Stimulated activated CD4-positive, alpha-beta T cell treated with anti-CD3 and anti-CD28 coated beads, Interleukin-4, amount 100 ng/mL, for 1 hour (primary cell): ENCODE measurements at places on chromosomes 5 and 9.

GRCh38 chr5:170522211-170523141 lies 18.7 kb downstream of the KCNIP1 start:
- no peak for DNase-seq

GRCh38 chr9:18268381-18268780 lies 205.6 kb upstream of the ADAMTSL1 start:
- DNase-seq, result no peak

DNA sequence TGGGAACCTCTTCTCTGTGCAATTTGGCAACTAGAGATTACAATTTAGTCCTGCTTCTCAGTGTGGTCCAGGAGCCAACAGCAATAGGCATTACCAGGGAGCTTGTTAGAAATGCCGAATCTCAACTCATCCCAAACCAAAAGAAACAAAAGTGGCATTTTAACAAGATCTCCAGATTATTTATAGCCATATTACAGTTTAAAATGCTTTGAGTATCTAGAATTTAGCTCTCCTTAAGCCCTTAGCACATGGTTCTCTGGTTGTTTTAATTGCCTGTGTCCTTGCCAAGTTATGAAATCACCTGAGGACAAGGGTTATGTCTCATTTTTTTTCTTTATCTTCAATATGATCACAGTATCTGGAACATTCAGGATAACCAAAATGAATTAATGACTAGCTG lies 51.6 kb upstream of the TAS2R1 start:
- no peak for DNase-seq

DNA sequence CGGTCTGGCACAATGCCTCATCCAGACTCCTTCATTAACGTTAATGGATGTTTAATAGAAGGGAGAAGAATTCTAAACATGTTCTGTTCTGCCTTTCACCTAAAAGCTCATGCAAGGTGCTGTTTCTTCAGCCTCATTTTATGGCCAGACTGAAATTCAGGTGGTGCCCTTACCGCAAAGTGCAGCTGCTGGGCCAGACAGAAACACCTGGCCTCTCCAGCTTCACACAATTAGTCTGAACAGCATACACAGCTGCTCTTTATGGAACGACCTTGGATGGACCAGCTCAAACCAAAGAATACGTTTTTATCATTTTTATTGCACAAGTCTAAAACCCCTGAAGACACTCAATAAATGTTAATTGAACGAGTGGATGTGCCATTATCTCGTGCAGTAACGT lies 4.6 kb downstream of the SNCAIP start:
- no peak for DNase-seq

- no peak for DNase-seq
These were observed 128.0 kb downstream of the SPATA31D1 start for GRCh38 chr9:82116556-82116955.

GRCh38 chr9:108150736-108151586 lies 661.4 kb upstream of the KLF4 start:
- no peak for DNase-seq

- DNase-seq, result no peak
These were observed 56.7 kb downstream of the ARHGAP26 start for GRCh38 chr5:142826741-142827492.

DNA sequence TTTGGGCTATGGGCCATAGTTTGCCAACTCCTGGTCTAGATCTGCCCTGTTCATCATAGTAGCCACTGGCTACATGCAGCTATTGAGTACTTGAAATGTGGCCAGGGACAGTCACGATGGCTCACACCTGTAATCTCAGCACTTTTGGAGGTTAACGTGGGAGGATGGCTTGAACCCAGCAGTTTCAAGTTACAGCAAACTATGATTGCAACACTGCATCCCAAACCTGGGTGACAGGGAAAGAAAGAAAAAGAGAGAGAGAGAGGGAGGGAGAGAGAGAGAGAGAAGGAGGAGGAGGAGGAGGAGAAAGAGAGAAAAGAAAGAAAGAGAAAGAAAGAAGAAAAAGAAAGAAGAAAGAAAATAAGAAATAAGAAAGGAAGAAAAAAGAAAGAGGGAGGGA lies 5.1 kb upstream of the GMCL2 start:
- DNase-seq, result no peak

- DNase-seq, result no peak
These were observed 359.0 kb upstream of the SLC30A5 start for GRCh38 chr5:68734781-68735180.

- no peak for DNase-seq
These were observed 92.7 kb upstream of the FCN2 start for GRCh38 chr9:134787601-134788531.

DNA sequence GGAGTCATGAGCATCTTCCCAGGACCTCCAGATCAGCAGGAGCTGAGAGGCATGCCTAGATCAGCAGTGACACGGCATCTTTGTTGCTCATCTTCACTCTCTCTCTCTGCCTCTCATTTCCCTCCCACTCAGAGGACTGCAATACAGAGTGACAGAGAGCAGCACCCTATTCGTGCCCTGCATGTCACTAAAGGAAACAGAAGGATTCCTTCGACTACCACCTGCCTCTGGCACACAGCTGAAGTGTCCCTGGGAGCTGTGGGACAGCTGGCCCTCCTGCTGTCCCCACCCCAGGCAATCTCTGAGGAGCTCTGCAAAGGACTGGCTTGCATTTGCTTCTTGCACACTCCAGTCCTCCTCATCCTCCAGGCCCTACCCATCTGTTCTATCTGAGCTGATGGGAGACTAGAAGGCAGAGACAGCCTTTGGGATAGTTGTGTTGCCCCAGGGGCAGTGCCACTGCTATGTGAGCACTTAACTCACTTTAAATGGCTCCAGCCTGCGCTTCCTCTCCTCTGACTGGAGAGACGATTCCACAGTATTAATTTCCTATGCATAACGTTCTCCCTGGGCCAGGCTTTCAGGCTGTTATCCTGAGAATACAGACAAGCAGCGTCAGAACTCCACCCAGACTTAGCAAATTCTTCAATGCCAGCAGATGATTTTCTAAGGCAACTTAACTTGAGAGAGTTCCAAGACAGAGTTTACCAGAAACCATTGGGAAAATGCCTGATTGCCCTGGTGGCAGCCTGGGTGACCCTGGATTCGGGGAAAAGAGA lies 167.6 kb upstream of the MAP1B start:
- DNase-seq, result no peak

- DNase-seq, result no peak
These were observed 5.7 kb downstream of the NIPSNAP3B start for GRCh38 chr9:104769655-104770054.
